ENCODE measurements at places on chromosomes 5 and 9. TPM values are rescaled to one million over a fixed set of nuclear protein-coding genes. Genes with fewer than 3 reads are reported as not detected.

The FOXD4L3 gene
- polyA plus RNA-seq: not detected

DNA sequence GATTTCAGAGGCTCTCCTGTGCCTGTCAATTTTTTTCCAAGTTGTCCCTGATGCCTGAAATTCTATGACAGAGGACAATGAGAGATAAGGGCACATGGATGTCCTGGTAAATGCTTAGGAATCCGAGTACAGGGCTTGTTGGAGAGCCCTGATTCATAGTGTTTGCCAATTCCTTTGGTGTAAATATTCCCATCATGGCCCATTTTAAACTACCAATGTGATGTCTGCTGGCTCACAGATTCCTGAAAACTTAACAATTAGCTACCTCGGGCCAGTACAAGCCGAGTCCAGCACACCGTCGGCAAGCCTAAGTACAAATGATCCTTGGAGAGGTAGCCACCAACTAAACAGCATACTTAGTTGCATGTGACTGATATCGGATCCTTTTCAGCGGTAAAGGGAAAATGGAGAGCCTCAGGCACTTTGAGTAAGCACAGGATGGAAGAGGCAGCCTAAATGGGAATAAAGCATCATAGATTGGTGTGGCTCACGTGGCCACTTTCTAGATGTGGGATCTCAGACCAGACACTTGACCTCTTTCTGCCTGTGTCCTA is 3.6 kb downstream of the ITK start:
- H3K4me1 ChIP-seq: no peaks in the 10 kb centered on the region
- no peak overlapping the region for H3K27ac ChIP-seq
- H3K4me3 ChIP-seq: no peak overlapping the region
- no peaks in the 10 kb centered on the region for H3K36me3 ChIP-seq
- H3K27me3 ChIP-seq: peaks cover 3% of the 10 kb centered on the region

DNA sequence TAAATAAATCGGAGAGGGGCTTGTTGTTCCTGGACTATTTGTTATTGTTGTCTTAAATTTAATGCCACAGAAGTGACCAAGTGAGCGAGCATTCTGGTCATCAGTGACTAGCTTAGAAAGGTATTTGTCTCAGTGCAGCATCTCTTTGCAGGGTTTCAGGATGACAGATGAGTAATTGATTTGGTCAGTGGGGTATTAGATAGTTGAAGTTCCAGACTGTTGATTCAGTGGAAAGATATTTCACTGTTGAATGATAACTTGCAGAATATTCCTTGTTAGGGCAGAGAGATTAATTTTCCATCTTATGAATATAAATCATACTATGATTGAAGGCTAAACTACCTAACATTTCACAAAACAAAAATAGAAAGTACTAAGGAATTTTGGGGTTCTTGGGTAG is 122.4 kb downstream of the TRIO start:
- H3K36me3 ChIP-seq: no peaks in the 10 kb centered on the region
- H3K4me3 ChIP-seq: no peak overlapping the region
- DNase-seq: no peak
- no peak overlapping the region for H3K27ac ChIP-seq

The MYOT gene
- not detected for polyA plus RNA-seq

DNA sequence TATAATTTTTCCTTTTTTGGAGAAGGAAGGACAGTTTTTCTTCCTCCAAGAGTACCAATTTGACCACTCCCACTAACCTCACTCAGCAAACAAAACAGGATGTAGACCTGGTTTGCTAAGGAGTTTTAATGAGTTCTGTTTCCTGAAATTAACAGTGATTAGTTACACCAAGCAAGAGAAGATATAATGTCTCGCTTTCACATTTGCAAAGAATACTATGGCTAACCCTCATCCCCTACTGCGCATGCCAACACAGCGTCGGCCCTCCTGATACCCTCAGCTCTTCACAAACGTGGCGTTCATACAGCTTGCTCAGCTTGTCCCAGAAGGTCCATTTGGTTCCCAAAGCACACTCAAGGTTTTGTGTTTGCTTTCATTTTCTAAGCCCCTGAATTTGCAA is 41.9 kb upstream of the IPPK start:
- H3K4me3 ChIP-seq: no peak overlapping the region
- H3K36me3 ChIP-seq: peaks cover 93% of the 10 kb centered on the region
- peak overlapping the region; percentile 11 for H3K27ac ChIP-seq
- no peak for DNase-seq
- peaks cover 8% of the 10 kb centered on the region for H3K4me1 ChIP-seq
- H3K27me3 ChIP-seq: no peaks in the 10 kb centered on the region

The ADRA1B gene
- polyA plus RNA-seq: not detected

DNA sequence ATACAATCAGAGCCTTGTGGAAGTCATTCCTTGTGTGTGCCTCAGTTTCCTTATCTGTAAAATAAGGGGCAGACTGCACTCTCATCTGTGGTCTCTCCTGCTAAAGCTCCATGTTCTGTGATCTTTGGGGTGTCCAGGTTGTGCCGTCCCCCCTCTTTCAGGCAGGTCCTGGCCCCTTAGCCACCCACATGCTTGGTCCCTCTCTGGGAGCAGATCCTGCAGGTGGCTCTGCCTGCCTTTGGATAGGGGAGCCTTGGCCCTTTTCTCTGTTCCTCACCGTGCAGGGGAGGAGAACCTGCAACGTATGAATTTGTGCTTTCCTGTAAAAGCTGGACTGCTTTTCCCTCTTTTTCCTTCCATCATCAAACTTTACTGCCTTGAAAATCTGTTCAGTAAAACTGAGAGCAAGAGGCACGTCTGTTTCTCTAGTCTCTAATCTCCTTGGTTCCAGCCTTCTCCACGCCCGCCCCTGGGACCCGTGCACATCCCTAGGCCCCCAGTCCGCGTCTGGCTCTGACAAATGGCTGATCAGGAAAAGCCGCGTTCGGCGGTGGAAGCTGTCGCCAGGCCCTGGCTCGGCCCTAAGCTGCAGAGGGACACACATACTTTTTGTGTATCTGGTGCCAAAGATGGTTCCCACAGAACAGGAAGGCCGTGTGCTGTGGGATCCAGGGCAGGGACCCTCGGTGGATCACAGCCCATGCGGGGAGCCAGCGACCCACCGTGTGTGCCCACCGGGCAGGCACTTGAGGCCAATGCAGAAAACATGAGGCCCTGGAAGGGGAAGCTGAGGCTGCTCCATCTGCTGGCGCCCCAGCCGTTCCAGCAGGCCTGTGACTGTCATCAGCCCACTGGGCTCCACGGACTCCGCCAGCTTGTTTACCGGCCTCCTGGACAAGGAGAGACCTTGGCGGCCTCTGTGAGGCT is 43.4 kb upstream of the COL5A1 start:
- H3K4me1 ChIP-seq: no peaks in the 10 kb centered on the region
- no peak overlapping the region for H3K27ac ChIP-seq

DNA sequence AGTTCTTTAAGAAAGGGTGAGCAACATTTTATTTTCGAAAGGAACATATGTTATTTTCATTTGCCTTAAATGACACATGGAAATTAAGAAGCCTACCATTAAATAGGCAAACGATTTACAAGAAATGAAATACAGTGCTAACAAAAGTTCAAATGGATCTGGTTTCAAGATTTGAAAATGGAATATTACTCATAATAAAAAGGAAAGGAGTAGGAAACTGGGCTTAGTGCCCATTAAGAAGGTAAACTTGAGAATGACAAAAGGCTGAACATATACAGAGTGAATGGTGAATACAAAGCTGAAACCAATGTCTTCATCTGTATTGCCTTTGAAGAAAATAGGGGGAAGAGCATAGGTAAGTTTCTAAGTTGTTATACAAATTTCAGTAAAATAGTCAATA is 974.2 kb upstream of the C9orf72 start:
- H3K27ac ChIP-seq: no peak overlapping the region
- no peaks in the 10 kb centered on the region for H3K36me3 ChIP-seq
- H3K27me3 ChIP-seq: no peaks in the 10 kb centered on the region

DNA sequence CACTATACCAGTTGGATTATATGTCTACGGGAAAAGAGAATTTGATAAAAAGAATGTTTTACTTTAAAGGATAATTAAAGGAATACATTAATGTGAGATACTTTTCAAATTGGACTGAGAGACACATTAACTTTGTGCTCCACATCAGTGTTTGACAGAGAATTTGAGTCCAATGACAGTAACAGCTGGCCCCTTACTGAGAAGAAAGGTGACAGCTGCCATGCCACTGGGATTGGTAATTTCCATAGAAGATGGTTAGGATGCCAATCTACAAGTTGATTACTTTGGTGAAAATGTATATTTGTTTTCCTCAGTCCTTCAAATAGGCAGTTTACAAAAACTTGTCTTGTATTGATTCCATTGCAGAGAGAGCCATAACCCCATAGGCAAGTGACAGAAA is 578.4 kb downstream of the SLCO4C1 start:
- DNase-seq: no peak
- no peak overlapping the region for H3K27ac ChIP-seq
- no peaks in the 10 kb centered on the region for H3K36me3 ChIP-seq
- no peaks in the 10 kb centered on the region for H3K27me3 ChIP-seq

- H3K27me3 ChIP-seq: peaks cover 63% of the 10 kb centered on the region
- H3K36me3 ChIP-seq: no peaks in the 10 kb centered on the region
- H3K4me1 ChIP-seq: peaks cover 7% of the 10 kb centered on the region
- H3K27ac ChIP-seq: no peak within 1 kb of the TSS
Measured at GRCh38 chr5:176810081-176810597, at the start of gene UNC5A. Gene UNC5A, plus strand, starts transcription at chr5:176810559. Its CDS starts 192 bp downstream, at chr5:176810751.

The IL4 gene
- polyA plus RNA-seq: not detected

- no peak overlapping the region for H3K27ac ChIP-seq
- peaks cover 11% of the 10 kb centered on the region for H3K36me3 ChIP-seq
- DNase-seq: no peak
- no peaks in the 10 kb centered on the region for H3K4me1 ChIP-seq
- no peak overlapping the region for H3K4me3 ChIP-seq
- H3K27me3 ChIP-seq: no peaks in the 10 kb centered on the region
Measured at GRCh38 chr9:122039234-122039633, 53.9 kb downstream of the TTLL11 start.

- DNase-seq: peak; percentile 58
- no peaks in the 10 kb centered on the region for H3K4me1 ChIP-seq
- H3K4me3 ChIP-seq: no peak overlapping the region
- H3K27ac ChIP-seq: no peak overlapping the region
- H3K27me3 ChIP-seq: no peaks in the 10 kb centered on the region
Measured at GRCh38 chr5:149990518-149991376, 9.7 kb downstream of the TIGD6 start.

The SCGB3A2 gene
- polyA plus RNA-seq: 15.9 TPM

DNA sequence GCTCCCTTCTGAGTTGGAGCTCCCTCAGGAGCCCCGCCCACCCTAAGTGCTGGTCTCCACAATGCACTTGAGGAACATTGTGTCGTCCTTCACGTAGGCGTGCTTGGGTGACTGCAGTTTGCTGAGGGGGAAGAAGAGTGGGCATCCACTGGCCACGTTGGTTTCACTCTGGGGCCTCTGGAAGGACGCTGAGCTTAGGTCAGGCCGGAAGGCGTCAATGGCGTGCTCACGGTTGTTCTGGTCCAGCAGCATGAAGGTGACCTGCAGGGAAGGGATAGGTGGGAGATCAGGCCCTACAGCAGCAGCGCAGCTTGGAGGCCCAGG is 21.7 kb downstream of the TRAF1 start:
- peaks cover 4% of the 10 kb centered on the region for H3K4me1 ChIP-seq
- no peak overlapping the region for H3K4me3 ChIP-seq
- no peaks in the 10 kb centered on the region for H3K36me3 ChIP-seq
- H3K27ac ChIP-seq: no peak overlapping the region
- H3K27me3 ChIP-seq: no peaks in the 10 kb centered on the region

The HAPLN1 gene
- not detected for polyA plus RNA-seq

DNA sequence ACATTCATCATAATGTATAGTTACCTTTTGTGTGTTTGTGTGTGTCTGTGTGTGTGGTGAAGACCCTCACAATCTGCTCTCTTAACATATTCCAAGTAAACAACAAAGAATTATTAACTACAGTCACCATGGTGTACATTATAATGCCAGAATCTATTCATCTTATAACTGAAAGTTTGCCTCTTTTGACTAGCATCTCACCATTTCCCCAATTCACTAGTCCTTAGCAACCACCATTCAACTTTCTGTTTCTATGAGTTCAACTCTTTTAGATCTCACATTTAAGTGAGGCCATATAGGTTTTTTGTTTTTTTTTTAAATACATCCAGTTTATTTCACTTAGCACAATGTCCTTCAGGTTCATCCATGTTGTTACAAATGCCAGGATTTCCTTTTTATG is 83.6 kb downstream of the SMC2 start:
- no peaks in the 10 kb centered on the region for H3K36me3 ChIP-seq
- H3K4me3 ChIP-seq: no peak overlapping the region
- no peaks in the 10 kb centered on the region for H3K27me3 ChIP-seq
- no peak for DNase-seq
- no peaks in the 10 kb centered on the region for H3K4me1 ChIP-seq

DNA sequence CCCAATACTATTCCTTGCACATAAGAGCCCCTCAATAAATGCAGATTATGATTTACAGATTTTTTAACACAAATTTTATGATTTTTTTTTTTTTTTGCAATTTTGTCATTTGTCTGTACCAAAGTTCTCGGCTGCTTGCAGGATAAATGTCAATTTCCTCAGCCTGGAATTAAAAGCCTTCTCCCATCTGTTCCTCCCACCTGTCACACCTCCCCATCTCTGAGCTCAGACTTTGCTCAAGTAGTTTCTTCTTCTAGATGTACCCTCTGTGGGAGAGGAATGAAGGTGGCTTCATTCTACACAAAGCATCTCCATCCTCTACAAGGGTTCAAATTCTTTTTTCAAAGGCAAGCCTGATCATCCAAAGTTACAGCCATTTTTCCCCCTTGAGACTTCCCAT is 153.7 kb upstream of the GRAMD2B start:
- H3K4me3 ChIP-seq: no peak overlapping the region
- no peak for DNase-seq
- no peaks in the 10 kb centered on the region for H3K4me1 ChIP-seq
- H3K27me3 ChIP-seq: no peaks in the 10 kb centered on the region

DNA sequence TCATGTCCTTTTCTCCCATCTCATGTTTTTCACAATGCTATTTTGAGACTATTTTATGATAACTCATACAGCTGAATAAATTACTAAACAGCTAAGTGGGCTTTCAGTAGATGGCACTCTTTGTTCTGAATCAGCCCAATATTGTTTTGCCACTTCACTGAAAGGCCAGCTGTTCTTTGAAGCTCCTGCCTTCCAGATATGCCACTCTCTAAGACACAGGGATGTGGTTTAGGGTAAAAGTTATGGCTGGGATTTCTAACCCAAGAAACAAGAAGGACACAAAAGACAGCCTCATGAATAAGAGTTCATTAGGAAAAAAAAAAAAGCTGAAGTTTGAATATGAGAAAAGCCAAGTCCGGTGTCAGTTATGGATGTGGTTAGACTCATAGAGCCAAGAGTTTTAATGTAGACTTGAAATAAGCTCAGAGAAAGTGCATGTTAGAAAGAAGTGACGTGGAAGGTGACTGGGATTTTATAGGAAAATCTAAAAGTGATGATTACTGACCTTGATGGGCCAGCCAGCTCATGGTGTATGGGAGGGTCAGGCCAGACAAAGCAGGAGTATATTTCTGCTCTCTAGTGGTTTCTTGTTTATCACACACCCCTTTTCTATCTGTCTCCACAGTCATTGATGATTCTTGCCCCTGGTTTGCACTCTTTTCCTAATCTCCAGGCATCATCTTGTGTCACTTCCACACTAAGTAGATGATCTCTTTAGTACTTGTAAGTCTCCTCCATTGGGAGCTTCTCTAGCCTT is 488.5 kb downstream of the NR2F1-AS1 start:
- H3K4me1 ChIP-seq: no peaks in the 10 kb centered on the region
- H3K27me3 ChIP-seq: no peaks in the 10 kb centered on the region
- no peak overlapping the region for H3K4me3 ChIP-seq
- no peak for DNase-seq
- H3K27ac ChIP-seq: no peak overlapping the region

- no peaks in the 10 kb centered on the region for H3K4me1 ChIP-seq
- H3K27me3 ChIP-seq: no peaks in the 10 kb centered on the region
- H3K4me3 ChIP-seq: no peak overlapping the region
- DNase-seq: no peak
Measured at GRCh38 chr9:118563677-118564076, 805.6 kb downstream of the BRINP1 start.

The RASEF gene
- polyA plus RNA-seq: not detected

Data from CD14-positive monocyte (primary cell).